ENCODE measurements at places on chromosomes 12 and 14.

GRCh38 chr12:104681012-104681690 is 224.4 kb downstream of the CHST11 start:
- no peak for DNase-seq

GRCh38 chr12:40469736-40470135 is 222.5 kb upstream of the CNTN1 start:
- no peak for DNase-seq

DNA sequence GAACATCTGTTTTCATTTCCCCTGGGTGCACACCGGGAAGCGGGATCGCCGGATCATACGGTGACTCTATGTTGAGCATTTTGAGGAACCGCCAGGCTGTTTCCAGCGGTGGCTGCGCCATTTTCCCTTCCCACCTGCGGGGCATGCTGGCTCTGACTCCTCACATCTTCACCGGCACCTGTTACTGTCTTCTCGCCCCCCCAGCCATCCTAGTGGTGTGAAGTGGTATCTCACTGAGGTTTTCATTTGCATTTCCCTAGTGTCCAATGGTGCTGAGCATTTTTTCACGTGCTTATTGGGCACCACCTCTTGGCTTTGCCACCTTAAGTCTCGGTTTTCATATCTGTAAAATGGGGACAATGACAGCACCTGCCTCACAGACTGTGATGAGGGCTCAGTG is 44.1 kb upstream of the EML1 start:
- DNase-seq = no peak

DNA sequence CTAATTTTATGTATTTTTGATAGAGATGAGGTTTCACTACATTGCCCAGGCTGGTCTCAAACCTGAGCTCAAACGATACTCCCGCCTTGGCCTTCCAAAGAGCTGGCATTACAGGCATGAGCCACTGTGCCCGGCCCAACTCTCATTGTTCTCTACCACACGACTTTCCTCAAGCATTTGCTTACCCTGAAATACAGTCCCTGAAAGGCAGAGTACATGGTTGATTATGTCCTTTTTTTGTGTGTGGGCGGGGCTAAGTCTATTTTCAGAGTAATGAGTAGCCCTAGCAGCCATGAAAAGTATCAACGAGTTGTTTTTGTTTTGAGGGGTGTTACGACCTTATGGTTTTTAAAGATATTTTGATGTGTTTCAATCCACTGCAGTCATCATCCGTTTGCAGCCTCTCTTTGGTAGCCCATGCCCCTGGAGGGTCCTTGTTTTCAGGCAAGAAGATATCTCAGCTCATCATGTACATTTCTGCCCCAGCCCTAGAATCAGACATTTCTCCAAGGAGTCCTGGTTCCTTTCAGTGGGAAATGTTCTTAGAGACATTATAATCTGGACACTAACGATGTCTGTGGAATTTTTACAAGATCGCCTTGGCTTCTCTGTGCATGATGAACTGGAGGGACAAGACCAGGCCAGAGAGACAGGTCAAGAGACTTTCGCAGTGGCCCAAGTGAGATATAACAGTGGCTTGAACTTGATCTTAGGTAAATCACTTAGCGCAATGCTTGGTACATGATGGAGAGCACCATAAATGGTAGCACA is 8.7 kb downstream of the ACACB start:
- no peak for DNase-seq

- DNase-seq = no peak
These were observed 13.7 kb downstream of the SLC25A47 start for GRCh38 chr14:100336618-100337530.

DNA sequence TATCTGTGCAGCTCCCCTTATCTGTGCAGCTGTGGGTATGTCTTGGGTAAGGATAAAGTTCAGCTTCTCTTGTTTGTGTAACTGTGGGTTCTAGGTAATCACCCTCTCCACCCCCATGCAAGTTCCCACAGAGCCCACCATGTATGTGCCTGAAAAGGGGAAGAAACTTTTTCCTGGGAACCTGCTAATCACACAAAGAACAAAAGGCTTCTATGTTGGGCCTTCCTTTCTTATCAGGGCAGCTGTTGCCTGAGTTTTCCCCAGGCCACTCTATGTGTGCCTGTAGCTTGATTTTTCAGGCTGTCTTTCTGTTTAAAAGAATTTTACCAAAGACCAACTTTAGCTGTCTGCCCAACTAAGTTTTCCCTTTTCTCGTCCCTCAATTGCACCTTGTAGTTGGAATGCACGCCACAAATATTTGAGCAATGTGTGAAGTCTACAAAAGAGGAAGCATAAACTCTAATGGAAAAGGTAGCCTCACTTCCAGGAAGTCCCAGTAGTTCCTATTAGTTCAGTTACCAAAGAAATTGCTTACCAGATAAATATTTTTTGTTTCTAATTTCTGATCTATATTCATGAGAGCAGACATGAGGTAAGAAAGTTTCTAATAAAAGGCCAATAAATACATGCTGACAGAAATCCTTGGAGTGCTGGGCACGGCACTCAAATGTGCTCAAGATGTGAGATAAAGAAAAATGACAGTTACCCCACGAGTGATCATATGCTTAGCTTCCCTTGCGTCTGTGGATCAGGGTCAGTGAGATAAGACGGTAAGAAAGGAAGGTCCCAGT is 2.7 kb upstream of the GALC start:
- no peak for DNase-seq

DNA sequence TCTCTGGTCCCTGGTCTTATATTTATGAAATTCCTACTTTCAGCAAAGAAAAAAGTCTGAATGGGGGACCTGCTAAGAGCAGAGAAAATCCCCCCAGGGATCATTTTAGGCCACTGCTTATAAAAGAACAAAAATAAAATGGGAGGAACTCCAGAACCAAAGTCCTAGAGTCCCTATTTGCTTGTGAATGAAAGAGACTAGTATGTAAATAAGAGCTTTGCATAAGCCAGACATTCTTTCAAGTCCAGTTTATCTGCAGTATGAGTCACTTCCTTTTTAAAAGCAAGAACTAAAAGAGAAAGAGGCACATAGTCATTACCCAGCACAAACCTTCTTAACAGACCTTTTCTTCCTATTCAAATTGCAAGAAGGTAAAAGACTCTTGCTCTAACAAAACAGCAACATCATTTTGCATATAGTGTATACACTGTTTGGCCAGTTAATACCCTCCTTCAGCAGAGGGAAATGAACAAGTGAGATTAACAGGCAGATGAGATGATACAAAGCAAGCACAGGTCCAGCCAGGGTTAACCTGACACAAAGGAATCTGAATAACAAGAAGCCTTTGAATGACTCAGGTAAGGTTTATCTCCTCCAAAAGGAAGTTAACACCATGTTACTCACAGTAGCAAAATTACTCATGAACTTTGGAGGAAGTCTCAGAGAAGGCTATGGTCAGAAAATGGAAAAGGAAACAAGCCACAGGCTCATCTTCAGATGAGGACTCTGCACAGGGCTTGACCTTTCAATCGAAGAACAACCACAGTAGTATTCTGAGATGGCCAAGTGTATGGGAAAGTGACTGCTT is 87.3 kb downstream of the PHLDA1 start:
- no peak for DNase-seq
